AG08395 (cell line): ENCODE measurements at places on chromosomes 1 and 21.

DNA sequence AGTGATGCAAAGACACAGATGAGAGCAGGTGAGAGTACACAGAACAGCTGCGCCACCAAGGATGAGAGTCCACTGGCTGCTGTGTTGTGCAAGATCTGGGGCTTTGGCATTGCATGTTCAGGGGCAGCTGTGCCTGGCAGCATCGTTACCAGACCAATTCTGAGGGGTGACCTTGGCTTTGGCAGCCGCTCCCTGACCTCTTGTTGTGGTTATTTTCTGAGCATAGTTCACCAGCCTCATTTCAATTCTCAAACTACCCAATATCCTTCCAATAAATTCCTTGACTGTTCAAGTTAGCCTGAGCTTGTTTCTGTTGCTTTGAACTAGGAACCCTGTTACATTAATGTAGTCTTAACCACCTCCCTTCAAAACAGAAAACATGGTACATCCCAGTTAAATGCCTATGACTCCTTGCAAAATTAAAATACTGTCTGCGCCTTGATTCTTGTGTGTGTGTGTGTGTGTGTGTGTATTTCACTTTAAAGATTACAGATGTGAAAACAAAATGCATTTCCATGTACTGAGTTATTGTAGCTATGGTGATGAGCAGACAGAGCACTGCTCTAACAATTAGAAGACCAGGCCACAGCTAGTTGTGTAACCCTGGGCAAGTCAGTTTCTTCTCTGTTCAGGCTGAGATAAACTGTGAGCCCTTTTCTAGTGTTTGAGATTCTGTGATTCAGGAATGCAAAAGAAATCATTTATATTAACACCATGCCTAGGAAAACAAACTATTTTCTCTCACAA lies 106.3 kb upstream of the GUCA2B start:
- no peak for DNase-seq

GRCh38 chr1:199746666-199747384 lies 280.7 kb upstream of the NR5A2 start:
- DNase-seq, result no peak

DNA sequence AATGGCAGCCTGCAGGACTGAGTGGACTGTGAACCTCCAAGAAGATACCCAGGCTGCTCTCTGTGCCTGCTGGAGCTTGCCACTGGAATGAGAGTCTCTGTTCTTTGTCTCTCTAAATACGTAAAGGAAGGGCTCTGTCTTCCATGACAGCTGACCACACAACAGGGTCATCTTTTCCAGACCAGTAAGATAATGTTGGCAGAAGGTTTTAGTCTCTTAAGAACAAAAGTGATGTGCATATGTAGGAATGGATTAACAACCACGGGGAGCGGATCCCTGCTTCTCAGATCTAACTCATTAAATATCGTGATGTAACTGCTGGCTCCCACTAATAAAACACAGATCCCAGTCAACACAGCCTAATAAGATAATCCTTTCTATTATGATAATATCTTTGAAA lies 67.5 kb downstream of the MAP10 start:
- no peak for DNase-seq

- DNase-seq, result no peak
Measured at GRCh38 chr1:22804406-22804805, 93.8 kb downstream of the EPHB2 start.

- no peak for DNase-seq
Measured at GRCh38 chr1:44617703-44618029, 56.6 kb downstream of the TMEM53 start.

- DNase-seq, result no peak
Measured at GRCh38 chr1:81121306-81121705, 679.4 kb upstream of the ADGRL2 start.

GRCh38 chr1:43493661-43494450 lies 36.8 kb upstream of the PTPRF start:
- no peak for DNase-seq

GRCh38 chr1:79762461-79762860 lies 755.9 kb upstream of the ADGRL4 start:
- DNase-seq, result no peak

DNA sequence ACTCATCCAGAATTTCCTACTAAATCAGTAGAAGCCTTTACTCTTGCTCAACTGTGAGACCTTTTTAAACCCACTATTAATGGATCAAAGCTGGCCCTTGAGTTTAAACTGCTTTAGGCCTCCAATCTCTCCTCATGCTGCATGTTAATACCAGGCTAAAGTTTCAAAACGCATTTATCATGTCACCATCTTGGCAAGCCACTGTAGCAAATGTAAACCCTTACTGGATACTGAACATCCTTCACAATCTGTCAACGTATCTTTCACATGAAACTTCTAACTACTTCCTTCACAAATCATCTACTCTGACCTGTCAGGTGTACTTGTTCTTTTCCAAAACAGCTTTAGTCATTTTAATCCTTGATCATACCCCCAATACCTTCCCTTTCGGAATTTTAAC lies 3.0 kb downstream of the PAXBP1 start:
- DNase-seq, result no peak

GRCh38 chr1:54795356-54795665 lies 5.8 kb downstream of the TTC22 start:
- no peak for DNase-seq

DNA sequence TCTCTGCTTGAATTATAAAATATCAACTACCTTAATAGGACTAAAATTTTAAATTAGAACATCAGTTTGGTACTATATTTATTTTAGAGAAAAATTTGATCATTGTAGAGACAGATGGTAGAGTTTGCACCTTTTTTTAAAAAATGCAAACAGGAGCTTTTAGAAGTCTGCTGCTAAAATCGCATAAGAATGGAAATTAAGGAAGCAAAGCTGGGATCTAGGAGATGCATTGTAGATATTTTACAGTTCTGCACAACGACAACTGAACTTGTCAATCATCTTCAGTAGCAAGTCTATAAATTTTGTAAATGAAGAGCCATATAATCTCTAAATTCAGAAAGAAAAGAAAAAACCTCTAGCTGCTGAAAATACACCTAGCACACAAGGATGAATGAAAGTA lies 185.6 kb upstream of the KCNK2 start:
- no peak for DNase-seq
